ENCODE measurements at places on chromosomes 11 and 22. TPM values are rescaled to one million over a fixed set of nuclear protein-coding genes. Genes with fewer than 3 reads are reported as not detected.

Gene NPAS4
- not detected for total RNA-seq

Gene RPUSD4
- total RNA-seq = 19.7 TPM

Gene OR51B4
- not detected for total RNA-seq

Gene ACRV1
- not detected for total RNA-seq

Gene SDF2L1
- total RNA-seq = 45.6 TPM

Gene SLC22A9
- not detected for total RNA-seq

Gene BDNF
- total RNA-seq = 2.0 TPM

Gene KCNJ4
- total RNA-seq = not detected

Gene DNAJB7
- not detected for total RNA-seq

Gene SMCO4
- total RNA-seq = 9.7 TPM

Gene PGA5
- not detected for total RNA-seq

Gene TESMIN
- total RNA-seq = 1.9 TPM

Gene F2
- total RNA-seq = not detected

Gene L3MBTL2
- total RNA-seq = 28.7 TPM

Gene CAVIN3
- total RNA-seq = 515 TPM

Gene IRAG1
- 0.89 TPM for total RNA-seq

Gene TBX10
- not detected for total RNA-seq

Gene MYOD1
- total RNA-seq = not detected

Gene HPX
- total RNA-seq = not detected

Gene MUC2
- total RNA-seq = not detected

Measured in myometrial cell (primary cell).